ENCODE measurements at places on chromosomes 11 and 22. TPM values are rescaled to one million over a fixed set of nuclear protein-coding genes. Genes with fewer than 3 reads are reported as not detected.

- DNase-seq: peak; percentile 31
These were observed 6.0 kb upstream of the MYO7A start for GRCh38 chr11:77121876-77122575.

- no peak for DNase-seq
These were observed 66.6 kb upstream of the ASPHD2 start for GRCh38 chr22:26362471-26362870.

- DNase-seq: no peak
These were observed 19.6 kb downstream of the AMOTL1 start for GRCh38 chr11:94787801-94788200.

DNA sequence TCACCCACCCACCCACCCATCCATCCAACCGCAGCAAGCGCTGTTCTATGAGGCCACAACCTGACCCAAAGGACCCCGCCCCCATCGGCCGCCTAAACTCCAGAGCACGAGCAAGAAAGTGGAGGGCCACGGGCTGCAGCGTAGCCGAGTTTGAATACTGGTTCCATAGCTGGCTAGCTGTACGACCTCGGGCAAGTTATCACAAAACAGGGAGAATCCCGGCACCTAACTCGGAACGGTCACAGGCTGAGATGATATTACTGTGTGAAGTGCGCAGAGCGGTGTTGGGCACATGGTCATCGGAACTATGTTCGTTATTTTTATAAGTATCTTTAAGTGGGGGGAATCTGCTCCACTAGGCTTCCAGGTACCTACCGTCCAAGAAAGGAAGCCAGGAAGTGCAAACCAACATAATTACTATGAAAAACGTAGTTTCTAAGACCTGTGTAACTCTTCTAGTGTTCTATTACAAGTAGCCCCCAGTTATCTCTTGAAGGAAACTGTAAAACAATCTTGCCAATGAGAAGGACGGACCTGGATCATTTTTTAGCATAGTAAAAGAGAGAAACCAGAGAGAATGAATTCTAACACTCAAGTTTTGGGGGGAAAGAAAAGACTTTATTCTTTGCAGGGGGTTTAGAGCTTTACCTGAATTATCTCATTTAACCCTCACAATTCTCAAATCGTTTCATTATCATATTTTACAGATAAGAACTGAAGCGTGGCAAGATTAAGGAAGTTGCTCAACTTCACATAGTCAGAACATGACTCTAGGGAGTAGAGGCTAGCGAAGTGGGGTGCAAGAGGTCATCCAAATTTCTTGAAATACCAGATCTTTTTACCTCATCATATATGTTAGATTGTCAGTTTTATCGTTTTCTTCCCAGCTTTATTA lies 663 bp upstream of the BUD13 start:
- DNase-seq: no peak

DNA sequence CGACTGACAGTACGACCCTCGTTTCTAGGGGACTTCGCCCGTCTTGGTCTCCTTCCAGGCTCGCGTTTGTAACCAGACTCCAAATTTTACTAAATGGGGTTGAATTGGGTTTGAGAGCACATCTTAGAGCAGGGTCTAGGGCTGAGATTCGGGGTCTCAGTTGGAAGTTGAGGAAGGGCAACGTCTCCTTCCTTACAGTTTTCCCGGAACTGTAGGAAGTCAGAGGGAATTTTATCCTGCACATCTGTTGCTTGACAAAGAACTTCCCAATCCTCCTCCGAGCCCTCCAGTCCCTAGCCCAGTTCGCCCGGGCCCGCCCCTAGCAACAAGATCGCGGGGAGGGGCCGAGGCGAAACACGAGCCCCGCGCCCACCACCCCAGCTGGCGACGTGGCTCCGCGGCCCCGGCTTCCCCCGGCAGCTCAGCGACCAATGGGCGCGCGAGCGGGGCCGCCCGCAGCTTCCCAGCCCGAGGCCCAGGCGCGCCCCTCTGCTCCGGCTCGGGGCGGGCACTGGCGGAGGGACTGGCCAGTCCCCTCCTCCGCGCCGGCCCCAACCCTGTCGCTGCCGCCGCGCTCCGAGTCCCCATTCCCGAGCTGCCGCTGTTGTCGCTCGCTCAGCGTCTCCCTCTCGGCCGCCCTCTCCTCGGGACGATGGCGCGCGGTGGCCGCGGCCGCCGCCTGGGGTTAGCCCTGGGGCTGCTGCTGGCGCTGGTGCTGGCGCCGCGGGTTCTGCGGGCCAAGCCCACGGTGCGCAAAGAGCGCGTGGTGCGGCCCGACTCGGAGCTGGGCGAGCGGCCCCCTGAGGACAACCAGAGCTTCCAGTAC lies at the start of gene RCN1:
TSS of gene RCN1 (plus strand) at position 530 of the 826 bp plus-strand sequence. CDS start at position 653, 123 bp downstream.
- DNase-seq: peak; percentile 90

- no peak for DNase-seq
These were observed 179.6 kb downstream of the MPPED1 start for GRCh38 chr22:43591380-43591779.

GRCh38 chr11:72091292-72091691 lies 10.6 kb downstream of the LRRC51 start:
- DNase-seq: peak; percentile 76

DNA sequence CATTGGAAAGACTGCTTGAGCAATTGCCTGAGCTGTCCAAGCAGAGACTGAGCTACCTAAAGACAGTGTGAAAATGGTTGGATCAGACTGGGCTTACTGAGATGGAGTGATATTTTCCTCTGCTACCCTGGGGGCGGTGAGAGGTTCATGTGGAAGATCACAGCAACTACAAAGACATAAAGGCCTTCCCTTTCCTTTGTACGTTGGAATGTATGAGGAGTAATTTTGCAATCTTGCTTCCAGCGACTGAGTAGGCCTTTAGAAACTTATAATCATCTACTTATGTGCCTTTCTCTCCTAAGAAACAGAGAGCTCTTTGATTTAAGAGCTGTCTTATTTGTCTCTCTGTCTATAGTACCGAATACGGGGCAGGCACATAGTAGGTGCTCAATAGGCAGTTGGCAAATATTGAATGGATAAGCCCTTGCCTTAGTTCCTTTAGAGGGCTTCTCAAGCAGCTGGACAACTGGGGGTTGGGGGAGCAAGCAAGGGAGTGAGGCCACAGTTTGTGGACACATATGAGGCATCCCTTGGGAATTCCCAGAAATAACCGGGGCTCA lies 2.4 kb upstream of the HEPACAM start:
- DNase-seq: no peak

DNA sequence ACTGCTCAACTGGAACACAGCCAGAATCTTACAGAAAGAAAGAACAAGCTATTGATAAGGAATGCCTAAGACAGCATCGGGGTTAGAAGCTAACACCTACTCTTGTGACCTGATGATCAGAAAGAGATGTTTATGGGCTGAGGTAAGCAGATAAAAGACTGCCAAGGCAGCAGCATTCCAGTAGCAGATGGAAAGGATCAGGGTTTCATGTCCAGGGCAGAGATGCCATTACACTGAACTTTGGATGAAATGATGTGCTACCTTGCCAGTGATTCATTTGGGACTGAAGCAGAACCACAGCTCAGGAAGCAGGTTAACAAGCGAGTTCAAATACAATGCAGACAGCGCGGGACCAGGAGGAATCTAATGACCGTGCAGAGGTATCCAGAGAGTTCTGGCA lies 27.1 kb upstream of the APOA1 start:
- no peak for DNase-seq

- DNase-seq: no peak
These were observed 178.4 kb upstream of the E2F8 start for GRCh38 chr11:19419021-19419750.

- DNase-seq: peak; percentile 52
These were observed 10.8 kb upstream of the CD81 start for GRCh38 chr11:2366276-2366675.

GRCh38 chr11:6681505-6681904 lies 1.6 kb downstream of the MRPL17 start:
- DNase-seq: no peak

GRCh38 chr11:115244758-115245157 lies 259.5 kb downstream of the CADM1 start:
- no peak for DNase-seq

DNA sequence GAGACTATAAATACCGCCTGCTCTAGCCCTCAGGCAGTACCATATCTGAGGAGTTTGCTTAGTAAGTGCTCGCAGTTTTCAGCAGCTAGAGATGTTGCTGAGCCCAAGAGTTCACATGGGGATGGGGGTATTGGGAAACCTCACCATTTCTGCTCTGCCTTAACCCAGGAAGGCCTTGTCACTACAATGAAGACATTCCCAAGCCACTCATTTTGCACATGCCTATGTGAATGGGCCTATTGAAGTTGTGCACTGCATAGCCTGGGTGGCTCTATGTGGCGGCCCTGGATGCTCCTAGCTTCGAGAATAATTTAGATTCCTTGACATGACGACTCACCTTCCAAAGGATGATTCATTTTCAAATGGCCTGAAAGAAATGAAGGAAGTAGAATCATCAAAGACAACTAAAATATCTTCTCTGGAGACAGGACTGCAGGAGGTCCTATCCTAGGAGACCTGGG lies 163.4 kb downstream of the ADAMTS15 start:
- DNase-seq: no peak

- peak; percentile 84 for DNase-seq
These were observed 13.1 kb downstream of the USP2 start for GRCh38 chr11:119368121-119369034.

DNA sequence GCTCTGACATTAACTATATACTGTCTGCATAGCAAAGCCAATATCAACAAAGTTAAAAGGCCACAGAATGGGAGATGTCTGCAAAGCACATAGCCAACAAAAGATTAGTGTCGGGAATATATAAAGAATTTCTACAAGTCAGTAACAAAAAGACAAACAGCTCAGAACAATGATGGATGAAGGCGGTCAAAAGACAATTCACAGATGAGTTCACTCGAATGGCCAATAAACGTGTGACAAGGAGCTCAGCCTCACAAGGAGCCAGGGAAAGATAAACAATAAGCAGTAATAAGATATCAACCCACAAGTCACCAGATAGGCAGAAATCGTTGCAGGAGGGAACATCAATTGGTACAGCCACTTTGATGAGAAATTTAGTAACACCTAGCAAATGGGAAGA lies 106.0 kb upstream of the ISX start:
- DNase-seq: no peak

GRCh38 chr11:125971618-125972017 lies 25.8 kb downstream of the VSIG10L2 start:
- DNase-seq: no peak

- peak; percentile 94 for DNase-seq
These were observed at the start of the genes IGHMBP2 and MRPL21 for GRCh38 chr11:68903288-68904247. Gene IGHMBP2 (plus strand): TSS chr11:68903891. CDS start chr11:68903953, 62 bp downstream. Gene MRPL21 (minus strand): TSS chr11:68903832. CDS start chr11:68903810, 22 bp downstream.

- no peak for DNase-seq
These were observed 826 bp upstream of the PTPRJ start for GRCh38 chr11:47979378-47980087.

- no peak for DNase-seq
These were observed 22.8 kb downstream of the DHCR7 start for GRCh38 chr11:71425409-71425808.

GRCh38 chr11:60776167-60776566 lies 9.0 kb upstream of the MS4A10 start:
- DNase-seq: no peak

- no peak for DNase-seq
These were observed 2.1 kb upstream of the SLC35F2 start for GRCh38 chr11:107860688-107861087.

DNA sequence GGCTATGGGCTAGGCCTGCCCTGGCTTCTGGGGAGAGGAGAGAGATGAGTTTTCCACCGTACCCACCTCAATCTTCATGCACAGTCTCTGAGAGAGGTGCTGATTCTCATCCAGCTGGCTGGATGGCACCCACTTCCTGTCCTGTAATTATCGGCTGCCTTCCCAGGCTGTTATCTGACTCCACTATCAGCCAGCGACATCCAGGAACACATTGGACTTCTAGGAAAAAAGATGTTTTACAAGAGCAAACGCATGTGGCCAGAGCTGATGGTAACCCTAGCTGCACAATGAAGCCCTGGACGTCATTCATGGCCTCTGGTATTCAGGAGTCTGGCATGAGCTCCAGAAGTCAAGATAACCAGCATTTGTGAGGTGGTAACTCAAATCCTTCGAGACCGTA lies 137.4 kb downstream of the EHF start:
- DNase-seq: no peak

GRCh38 chr22:37048133-37048532 lies 3.4 kb upstream of the KCTD17 start:
- no peak for DNase-seq

DNA sequence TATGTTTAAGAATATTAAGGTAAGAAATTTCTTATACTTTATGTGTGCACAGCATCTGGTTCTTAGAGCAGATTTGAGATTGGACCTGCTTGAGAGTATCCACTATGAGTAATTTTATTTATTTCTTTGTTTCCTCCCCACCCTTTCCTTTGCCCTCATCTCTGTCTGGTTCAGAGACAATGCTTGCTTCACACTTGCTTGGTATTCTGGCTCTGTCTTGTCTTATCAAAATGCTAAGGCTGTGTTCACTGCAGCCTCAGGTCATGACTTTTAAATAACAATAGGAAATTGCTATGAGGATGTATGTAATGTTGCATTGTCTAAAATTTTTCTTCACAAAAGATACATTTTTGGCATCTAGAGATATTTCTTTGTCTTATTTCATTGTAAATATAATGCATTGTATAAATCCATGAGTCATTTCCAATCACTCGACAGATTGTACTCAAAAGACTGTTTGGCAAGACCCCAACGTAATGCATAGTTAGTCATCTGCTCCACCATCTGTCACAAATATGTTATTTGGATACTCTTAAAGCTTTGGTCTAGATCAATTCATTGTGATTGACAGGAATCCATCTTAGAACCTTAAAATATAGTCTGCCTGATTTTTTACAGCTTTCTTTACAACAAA lies 395.7 kb downstream of the AASDHPPT start:
- DNase-seq: no peak

DNA sequence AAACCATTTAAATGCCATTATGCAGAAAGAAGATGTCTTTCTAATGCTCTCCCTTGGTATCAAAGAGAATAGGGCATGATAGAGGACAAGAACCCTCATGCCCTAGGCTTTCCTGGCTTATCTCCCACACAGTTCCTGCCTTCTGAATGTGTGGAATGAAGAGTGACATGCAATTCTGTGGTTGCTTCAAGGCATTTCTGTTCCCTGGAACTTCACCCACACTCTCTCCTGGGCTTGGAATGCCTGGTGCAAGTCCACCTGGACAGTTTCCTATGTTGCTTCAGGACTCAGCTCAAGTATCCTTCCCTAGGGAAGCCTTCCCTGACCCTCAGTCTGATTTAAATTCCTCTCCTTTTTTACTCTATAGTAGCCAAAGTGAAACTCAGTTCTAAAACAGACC lies 53.8 kb upstream of the DRD2 start:
- DNase-seq: no peak

GRCh38 chr11:114057147-114057546 lies 2.4 kb upstream of the ZBTB16 start:
- peak; percentile 70 for DNase-seq

- DNase-seq: no peak
These were observed 845.4 kb downstream of the OPCML start for GRCh38 chr11:132686886-132687285.

LMNTD2 gene
- 1.4 TPM for total RNA-seq

ENTHD1 gene
- total RNA-seq: not detected

OR10D3 gene
- total RNA-seq: not detected

MAPK8IP1 gene
- 5.8 TPM for total RNA-seq

NOX4 gene
- total RNA-seq: 7.6 TPM

FAM118A gene
- total RNA-seq: 30.1 TPM

CST6 gene
- 1.2 TPM for total RNA-seq

CCDC157 gene
- total RNA-seq: 0.47 TPM

DEAF1 gene
- total RNA-seq: 25.2 TPM

APOBEC3F gene
- total RNA-seq: 11.7 TPM

GSTT2 gene
- not detected for total RNA-seq

C11orf97 gene
- not detected for total RNA-seq

CTSF gene
- 136 TPM for total RNA-seq

TIMP3 gene
- 488 TPM for total RNA-seq
